GF-D8 (cell line): ENCODE measurements at places on chromosomes 6 and 20.
A peak's percentile ranks its signal among the peaks of the same experiment; 100 is the strongest.

DNA sequence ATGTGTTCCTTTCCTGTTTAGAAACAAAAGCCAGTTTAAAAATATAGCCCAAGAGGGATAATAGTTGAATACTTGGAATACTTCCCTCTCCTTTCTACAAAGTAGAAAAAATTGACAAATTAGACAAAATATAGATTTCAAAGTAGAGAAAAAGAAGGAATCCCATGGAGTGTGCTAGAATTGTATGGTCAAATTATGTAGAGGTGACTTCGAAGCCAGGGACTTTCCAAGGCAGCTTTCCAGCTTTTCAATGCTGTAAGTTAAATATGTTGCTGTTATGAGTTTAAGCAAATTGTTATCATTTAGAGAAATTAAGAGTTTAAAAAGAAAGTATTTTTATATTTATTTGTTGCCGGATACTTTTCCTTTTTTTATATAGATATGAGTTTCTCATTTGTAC, 415.5 kb upstream of the OPRM1 start:
- no peak for DNase-seq

DNA sequence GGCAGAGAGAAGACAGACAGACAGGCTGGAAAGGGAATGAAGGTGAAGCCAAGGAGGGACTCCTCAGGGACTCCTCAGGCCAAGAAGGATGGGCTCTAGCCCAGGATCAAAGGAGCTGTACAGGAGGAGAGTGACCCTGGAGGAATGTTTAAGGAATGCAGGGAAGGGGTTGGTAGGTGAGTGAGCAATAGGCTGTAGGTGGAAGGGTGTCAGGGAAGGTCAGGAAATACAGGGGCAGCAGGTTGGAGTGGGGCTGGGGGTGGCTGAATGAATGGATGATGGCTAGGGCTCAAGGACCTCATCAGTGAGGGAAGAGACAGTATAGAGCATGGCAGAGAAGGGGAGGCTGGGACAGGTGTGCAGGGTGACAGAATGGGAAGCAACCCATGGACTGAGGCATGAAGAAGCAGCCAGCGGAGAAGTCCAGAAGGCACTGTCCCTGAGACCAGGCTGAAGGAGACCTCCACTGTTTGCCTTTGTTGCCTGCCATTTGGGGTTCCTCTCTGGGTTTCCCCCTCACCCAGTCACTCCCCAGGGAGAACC, 13.2 kb downstream of the SYNGAP1 start:
- DNase-seq: no peak

- DNase-seq: no peak
These were observed 30.8 kb upstream of the COL19A1 start for GRCh38 chr6:69835414-69836179.

GRCh38 chr6:30613251-30614043, 3.6 kb downstream of the PPP1R10 start:
- DNase-seq: no peak

DNA sequence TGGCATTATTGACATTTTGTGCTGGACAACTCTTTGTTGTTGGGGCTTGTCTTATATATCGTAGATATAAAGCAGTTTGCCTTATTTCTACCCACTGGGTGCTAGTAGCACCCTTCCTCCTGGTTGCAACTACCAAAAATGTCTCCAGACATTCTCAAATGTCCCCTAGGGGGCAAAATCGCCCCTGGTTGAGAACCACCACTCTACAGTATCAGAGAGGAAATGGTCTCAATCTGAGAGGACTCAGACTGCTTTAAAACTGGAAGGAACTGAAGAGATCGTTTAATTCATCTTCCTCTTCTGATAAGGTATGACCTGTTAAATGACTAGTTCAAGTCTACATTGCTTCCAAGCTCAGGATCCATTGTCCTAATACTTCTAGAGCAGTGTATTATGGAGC, 14.9 kb downstream of the SH3BGRL2 start:
- DNase-seq: no peak

DNA sequence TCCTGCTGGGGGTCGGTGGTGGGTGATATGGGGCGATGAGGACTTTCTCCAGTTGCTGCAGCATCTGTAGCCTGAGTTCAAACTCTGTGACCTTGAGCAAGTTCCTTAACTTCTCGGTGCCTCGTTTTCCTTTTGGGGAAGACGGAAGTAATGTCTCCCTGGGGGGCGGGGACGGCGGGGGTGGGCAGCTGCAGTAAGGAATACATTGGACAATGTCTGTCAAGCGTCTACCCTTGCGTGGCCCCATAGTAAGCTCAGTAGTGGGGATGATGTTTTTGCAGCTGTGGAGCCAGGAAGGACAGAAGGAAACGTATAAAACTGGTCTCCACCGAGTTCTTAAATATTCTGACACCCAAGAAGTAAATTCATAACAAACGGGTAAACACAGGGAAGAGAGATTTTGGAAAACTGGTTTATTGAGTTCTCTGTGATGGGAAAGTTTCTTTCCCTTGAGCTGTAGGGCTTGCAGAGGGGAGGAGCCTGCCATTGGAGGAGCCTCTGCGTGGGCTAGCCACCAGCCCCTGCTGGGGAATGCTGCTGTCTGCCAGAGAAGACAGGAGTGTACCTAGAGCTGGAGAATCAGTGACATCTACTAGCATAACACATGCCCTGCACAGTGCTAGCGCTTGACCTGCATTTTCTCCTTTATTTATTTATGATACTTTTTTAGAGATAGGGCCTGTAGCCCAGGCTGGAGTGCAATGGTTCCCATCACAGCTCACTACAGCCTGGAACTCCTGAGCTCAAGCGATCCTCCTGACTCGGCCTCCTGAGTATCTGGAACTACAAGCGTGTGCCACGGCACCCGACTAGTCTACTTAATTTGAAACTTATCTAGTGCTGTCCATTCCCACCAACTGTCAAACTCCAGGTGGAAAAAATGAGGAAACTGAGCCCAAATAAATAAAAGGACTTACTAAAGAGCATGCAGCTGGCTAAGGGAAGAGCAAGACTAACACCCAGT, 1.2 kb upstream of the ACSS1 start:
- DNase-seq: peak; percentile 29

GRCh38 chr6:140833408-140833807, 1299.3 kb upstream of the GJE1 start:
- no peak for DNase-seq

DNA sequence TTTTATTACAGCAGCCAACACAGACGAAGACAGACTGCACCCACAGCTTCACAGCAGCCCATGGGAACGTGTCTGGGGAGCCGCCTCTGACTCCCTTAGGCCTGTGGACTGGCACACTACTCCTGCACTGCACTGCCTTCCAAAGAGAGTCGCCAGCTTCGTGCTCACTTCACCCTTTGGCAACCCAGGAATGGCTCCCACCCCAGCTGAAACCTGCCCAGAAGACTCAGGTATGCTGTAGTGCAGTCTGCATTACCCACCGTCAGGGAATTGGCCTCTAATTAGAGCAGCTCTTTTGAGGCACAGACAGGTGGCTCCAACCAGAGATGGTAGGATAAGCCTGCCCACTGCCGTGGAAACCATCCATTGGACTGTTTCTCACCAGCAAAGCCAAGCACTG, 39.9 kb upstream of the FRMD1 start:
- no peak for DNase-seq

GRCh38 chr6:138424004-138424904, 20.2 kb downstream of the HEBP2 start:
- no peak for DNase-seq

GRCh38 chr20:25136056-25136455, 54.1 kb upstream of the VSX1 start:
- no peak for DNase-seq

DNA sequence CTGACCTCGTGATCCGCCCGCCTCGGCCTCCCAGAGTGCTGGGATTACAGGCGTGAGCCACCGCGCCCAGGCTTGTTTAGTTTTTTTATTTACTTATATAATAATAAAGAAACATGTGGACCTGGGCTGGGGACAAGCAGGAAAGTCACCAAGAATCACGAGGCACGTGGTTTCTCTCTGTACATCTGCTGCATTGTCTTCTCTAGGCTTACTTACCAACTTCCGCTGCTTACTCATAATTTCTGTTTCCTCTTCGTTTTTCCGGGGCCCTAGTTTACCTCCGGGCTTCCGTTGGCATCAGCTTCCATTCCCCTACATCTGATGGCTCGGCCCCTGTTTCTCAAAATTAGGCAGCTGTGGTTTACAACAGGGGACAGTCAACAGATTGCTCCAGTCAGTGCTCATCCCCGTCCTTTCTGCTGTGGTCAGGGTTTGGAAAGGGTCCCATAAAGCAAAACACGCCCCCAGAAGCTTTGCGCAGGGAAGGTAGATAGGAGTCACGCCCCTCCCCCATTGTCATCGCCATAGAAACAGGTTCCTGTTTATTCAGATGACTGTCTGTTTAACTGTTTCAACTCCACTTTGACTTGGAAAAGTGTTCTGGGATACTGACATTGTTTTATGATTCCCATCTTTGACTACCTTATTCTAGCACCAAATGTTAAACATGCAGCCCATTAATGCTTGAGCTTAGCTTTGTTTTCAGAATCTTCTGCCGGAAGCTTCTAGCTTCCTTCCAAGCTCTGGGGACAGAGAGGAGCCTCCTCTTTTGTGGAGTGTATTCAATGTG, 31.9 kb upstream of the TXLNB start:
- DNase-seq: peak; percentile 98

- no peak for DNase-seq
These were observed 58.7 kb upstream of the EMILIN3 start for GRCh38 chr20:41425180-41425884.

DNA sequence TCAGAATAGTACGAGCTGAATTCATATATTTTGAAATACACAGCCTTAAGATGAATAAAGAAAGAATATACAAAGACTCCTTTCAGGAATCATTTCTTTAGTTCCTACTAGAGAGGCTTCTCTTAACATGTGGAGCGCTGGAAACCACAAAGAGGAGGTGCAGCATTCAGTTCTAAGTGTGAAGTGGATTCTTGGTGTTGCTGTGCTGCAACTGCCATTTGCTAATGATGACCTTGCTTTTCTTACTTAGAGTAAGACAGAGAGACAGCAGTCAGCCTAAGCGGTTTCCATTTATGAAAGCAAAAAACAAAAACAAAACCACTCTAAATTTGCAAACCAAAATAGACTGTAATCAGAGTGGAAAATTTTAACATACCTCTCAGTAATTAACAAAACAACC, 629.0 kb downstream of the EPHA7 start:
- no peak for DNase-seq

- no peak for DNase-seq
These were observed 9.5 kb upstream of the PABPC1L start for GRCh38 chr20:44900231-44900854.

GRCh38 chr6:87757792-87758191, 55.8 kb upstream of the AKIRIN2 start:
- DNase-seq: no peak

DNA sequence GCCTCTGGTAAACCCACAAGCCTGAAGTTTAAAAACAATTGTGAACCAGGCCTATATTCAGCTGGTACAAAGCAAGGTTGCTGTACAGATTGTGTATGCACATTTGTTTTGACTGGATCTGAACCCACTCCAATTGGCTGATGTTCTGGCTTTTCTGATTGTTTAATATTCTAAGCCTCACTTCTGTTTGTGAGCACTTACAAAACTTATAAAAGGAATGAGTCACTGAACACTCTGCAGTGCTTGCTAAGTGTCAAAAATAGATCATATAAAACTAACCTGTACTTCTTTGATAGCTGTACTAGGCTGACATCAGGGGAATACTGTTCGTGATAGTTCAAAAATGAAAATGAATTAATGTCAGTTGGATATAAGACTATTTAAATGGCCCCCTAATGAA, 12.1 kb downstream of the COL21A1 start:
- DNase-seq: no peak

- DNase-seq: no peak
These were observed 266.0 kb downstream of the CDKAL1 start for GRCh38 chr6:20800229-20800628.

DNA sequence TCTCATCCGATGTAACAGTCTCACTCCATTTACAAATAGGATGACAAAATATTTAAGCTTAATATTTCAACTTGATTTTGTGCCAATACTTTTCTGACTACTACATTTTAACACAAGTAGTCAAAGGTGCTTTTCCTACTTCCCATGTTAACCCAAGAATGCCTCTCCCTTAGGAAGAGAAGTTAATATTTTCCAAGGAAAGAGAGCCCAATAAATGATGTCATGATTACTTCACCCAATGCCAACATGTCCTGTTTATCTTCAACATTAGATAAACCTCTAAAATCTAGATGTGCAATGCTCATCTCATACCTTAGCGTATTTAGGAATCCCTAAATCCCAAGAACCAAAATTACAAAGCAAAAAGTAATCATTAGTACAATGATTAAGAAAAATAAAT, 156.7 kb upstream of the TENT5A start:
- no peak for DNase-seq
